ENCODE measurements at places on chromosomes 1 and 21. TPM values are rescaled to one million over a fixed set of nuclear protein-coding genes. Genes with fewer than 3 reads are reported as not detected.

PADI4 gene
- total RNA-seq = not detected

FMO5 gene
- 1.0 TPM for total RNA-seq

CLDN19 gene
- not detected for total RNA-seq

- no peaks in the 10 kb centered on the region for H3K4me1 ChIP-seq
- no peaks in the 10 kb centered on the region for H3K27me3 ChIP-seq
- H3K4me3 ChIP-seq = no peak overlapping the region
Measured at GRCh38 chr1:115031595-115031994, 2.0 kb downstream of the TSHB start.

DNA sequence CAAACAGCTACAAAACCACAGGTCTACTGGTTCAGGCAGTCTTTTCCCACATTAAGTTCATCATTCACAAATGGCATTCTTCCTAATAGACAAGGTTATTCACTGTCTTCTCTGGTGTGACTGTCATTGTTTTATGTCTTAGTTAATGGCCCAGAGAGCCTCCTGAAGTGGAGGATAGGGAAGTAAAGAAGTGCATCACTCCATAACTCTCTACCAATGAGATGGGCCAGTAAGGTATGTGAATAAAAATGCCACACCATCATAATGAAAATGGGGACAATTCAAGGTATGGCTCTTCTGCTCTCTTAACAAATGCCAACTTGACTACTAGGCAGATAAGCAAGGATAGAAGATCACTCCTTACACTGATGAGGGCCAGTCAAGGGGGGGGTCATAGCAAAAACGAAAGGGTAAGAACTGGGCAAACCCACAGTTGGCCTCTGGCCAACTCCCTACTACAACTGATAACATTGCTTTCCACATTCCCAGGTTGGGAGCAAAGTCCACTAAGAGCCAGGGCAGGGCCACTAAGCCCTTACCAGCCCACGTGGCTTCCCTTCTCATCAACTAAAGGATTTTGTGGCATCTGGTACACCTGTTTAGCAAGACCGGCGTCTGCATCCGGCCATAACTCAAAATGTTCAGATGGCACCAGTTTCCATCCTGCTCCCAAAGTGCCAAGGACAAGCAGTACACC, 10.0 kb downstream of the PABPC4 start:
- H3K27me3 ChIP-seq = no peaks in the 10 kb centered on the region
- H3K4me1 ChIP-seq = peaks cover 49% of the 10 kb centered on the region
- DNase-seq = peak; percentile 76
- peaks cover 87% of the 10 kb centered on the region for H3K36me3 ChIP-seq
- H3K4me3 ChIP-seq = peak overlapping the region; percentile 37

DNA sequence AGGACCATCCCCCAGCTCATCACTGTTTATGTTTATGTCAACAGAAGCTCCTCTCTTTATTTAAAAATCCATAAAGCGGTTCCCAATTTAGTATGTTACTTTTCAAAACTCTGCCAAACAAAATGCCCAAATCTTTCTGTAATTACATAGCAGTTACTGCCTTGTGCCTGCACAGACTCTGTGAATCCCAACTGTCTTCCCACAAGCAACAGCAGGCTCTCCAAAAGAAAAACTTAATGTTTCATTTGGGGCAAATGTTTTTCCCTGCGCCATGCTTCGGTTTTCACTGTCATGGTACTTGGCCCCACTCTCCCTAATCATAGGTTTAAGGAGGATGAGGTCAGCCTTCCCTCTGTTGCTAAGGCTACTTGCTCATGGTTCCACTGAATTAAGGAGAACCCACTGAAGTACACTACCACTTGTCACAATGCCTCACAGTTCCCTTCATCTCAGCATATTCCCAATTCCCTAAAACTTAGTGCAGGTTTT, 4.6 kb downstream of the COLGALT2 start:
- H3K27ac ChIP-seq = no peak overlapping the region
- H3K36me3 ChIP-seq = peaks cover 18% of the 10 kb centered on the region
- peaks cover 38% of the 10 kb centered on the region for H3K4me1 ChIP-seq
- H3K27me3 ChIP-seq = peaks cover 36% of the 10 kb centered on the region

DNA sequence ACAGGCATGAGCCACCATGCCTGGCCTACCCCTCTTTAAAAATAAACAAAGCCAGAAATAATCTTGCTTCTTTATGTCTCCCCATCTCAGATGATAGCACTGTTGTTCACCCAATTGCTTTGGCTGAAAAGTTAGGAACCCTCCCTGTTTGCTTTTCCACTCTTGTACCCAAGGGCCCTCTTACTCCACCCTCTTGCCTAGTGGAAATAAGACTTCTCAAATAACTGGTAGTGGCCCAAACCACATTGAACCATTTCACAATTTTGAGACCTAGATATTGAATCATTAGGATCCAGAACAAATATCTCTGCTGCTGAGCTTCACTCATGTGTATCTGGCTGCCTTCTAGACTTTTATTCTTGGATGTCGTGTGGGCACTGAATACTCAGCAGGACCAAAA, 37.7 kb downstream of the RNF220 start:
- no peaks in the 10 kb centered on the region for H3K36me3 ChIP-seq
- no peak overlapping the region for H3K4me3 ChIP-seq
- peaks cover 64% of the 10 kb centered on the region for H3K27me3 ChIP-seq
- no peak overlapping the region for H3K27ac ChIP-seq
- no peaks in the 10 kb centered on the region for H3K4me1 ChIP-seq
- no peak for DNase-seq

SOD1 gene
- 223 TPM for total RNA-seq

GRCh38 chr1:186536273-186536890, 75.5 kb upstream of the PDC start:
- no peak for DNase-seq
- no peak overlapping the region for H3K4me3 ChIP-seq
- no peak overlapping the region for H3K27ac ChIP-seq
- peaks cover 8% of the 10 kb centered on the region for H3K4me1 ChIP-seq

RNU1-2 gene
- total RNA-seq = 1,905 TPM

- peaks cover 99% of the 10 kb centered on the region for H3K36me3 ChIP-seq
- peak overlapping the region; percentile 84 for H3K4me3 ChIP-seq
- peak overlapping the region; percentile 68 for H3K27ac ChIP-seq
- peaks cover 26% of the 10 kb centered on the region for H3K4me1 ChIP-seq
- H3K27me3 ChIP-seq = no peaks in the 10 kb centered on the region
Measured at GRCh38 chr1:16151995-16152384, 3.9 kb downstream of the EPHA2 start.

C1orf141 gene
- total RNA-seq = not detected

- no peaks in the 10 kb centered on the region for H3K27me3 ChIP-seq
- peaks cover 13% of the 10 kb centered on the region for H3K36me3 ChIP-seq
- DNase-seq = no peak
- H3K27ac ChIP-seq = no peak overlapping the region
- H3K4me3 ChIP-seq = no peak overlapping the region
- peaks cover 23% of the 10 kb centered on the region for H3K4me1 ChIP-seq
Measured at GRCh38 chr1:111615870-111616715, 3.5 kb upstream of the RAP1A start.

DNA sequence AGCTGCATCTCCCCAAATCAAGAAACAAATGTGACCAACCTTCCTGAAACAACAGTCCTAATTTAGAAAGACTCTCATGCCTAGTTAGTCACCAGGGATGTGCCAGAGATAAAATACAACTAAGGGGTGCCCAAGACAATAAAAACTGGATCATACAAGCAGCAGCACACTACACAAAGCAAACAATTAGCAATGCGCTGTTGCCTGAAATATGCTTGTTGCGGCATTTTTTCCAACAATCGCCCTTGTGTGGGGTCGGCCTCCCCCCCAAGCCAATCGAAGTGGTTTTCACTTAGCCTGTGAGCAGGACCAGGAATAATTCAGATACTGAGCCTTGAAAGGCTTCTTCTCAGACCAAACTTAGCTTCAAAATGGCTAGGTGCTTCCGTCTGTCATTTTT, 1.4 kb upstream of the STMN1 start:
- H3K27me3 ChIP-seq = no peaks in the 10 kb centered on the region
- peaks cover 32% of the 10 kb centered on the region for H3K36me3 ChIP-seq
- DNase-seq = no peak
- peaks cover 9% of the 10 kb centered on the region for H3K4me1 ChIP-seq
- H3K4me3 ChIP-seq = no peak overlapping the region

FCER1A gene
- not detected for total RNA-seq

GRCh38 chr1:71666609-71667008, 585.8 kb upstream of the ZRANB2 start:
- no peak overlapping the region for H3K4me3 ChIP-seq
- no peaks in the 10 kb centered on the region for H3K36me3 ChIP-seq
- no peak for DNase-seq

DNA sequence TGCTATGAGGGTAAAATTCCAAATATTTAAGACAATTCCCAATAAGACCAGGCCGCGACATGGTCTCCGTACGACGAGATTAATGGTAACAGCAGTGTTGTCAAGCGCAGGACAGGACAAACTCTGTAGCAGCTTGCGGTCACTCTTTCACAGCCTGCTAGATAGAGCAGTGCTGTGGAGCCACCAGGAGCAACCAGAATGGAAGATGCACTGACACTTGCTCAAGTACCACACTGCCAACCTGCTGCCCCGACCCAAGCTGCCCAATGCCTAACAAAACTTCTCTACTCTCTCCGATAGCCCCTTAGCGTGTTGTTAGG, 636 bp downstream of the WARS2 start:
- DNase-seq = no peak
- no peaks in the 10 kb centered on the region for H3K27me3 ChIP-seq
- peaks cover 10% of the 10 kb centered on the region for H3K4me1 ChIP-seq
- no peak overlapping the region for H3K27ac ChIP-seq
- H3K36me3 ChIP-seq = peaks cover 5% of the 10 kb centered on the region

ATAD3A gene
- total RNA-seq = 46.2 TPM

- peaks cover 23% of the 10 kb centered on the region for H3K4me1 ChIP-seq
- no peak overlapping the region for H3K4me3 ChIP-seq
- no peaks in the 10 kb centered on the region for H3K27me3 ChIP-seq
- no peak overlapping the region for H3K27ac ChIP-seq
Measured at GRCh38 chr21:15159382-15160020, 94.7 kb upstream of the NRIP1 start.

SEC16B gene
- 4.2 TPM for total RNA-seq

- no peaks in the 10 kb centered on the region for H3K27me3 ChIP-seq
- DNase-seq = no peak
Measured at GRCh38 chr1:117232531-117232930, 21.8 kb upstream of the VTCN1 start.

TMPRSS3 gene
- total RNA-seq = 10.3 TPM

GRCh38 chr1:41639332-41639936, 155.0 kb upstream of the EDN2 start:
- no peaks in the 10 kb centered on the region for H3K36me3 ChIP-seq
- H3K27me3 ChIP-seq = no peaks in the 10 kb centered on the region
- DNase-seq = no peak
- H3K27ac ChIP-seq = no peak overlapping the region
- H3K4me3 ChIP-seq = no peak overlapping the region

VANGL1 gene
- total RNA-seq = 22.4 TPM
